ENCODE measurements at places on chromosomes 4 and X.

- DNase-seq: no peak
These were observed 44.9 kb downstream of the SH3RF1 start for GRCh38 chr4:169225812-169226211.

GRCh38 chr4:152643153-152644035 is 36.4 kb downstream of the TMEM154 start:
- DNase-seq: no peak

DNA sequence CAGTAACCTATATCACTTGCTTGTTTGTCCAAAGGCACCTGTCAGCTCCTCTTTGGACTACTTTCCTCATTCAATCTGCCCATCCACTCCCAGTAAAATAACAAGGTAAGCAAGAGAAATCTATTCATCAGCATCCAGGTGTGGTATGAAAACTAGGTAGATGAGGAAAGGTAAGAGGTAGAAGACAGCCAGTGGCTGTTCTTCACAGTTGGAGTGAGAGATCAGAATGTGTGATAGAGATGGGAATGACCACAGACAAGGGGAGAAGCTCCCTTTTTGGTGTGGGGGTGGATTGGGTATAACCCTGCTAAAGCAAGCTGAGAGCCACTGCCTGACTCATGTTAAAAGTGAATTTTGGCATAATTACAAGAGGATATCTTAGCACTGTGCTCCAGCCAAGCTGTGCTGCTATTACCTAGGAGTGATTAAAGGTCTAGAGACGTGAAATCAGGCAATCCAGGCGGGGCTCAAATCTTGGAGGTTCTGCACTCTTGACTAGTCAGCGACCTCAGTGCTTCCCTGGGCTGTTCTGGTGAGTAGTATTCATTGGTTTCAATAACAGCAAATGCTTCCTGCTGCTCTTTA is 28.1 kb upstream of the RASL11B start:
- no peak for DNase-seq

DNA sequence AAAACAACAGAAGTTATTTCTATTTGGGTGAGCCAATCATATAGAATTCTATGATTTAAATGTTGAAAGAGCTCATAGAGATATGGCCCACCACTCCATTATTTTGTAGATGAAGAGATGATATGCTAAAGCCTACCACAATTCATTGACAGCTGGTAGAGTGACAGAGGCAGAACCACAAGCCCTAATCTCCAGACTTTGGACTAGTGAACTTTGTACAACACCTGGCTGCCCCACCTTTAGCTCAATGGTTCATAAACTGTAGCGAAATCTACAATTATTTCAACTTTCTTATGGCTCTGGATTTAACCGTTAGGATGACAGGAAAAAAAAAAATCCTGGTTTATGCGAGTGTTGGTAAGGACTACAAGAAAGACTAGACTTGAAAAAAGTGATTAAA is 50.9 kb downstream of the PRKG2 start:
- DNase-seq: no peak

GRCh38 chr4:183576701-183577404 is 72.0 kb downstream of the ING2 start:
- DNase-seq: no peak

- DNase-seq: no peak
These were observed 1115.4 kb downstream of the STPG2 start for GRCh38 chr4:97027728-97028410.

DNA sequence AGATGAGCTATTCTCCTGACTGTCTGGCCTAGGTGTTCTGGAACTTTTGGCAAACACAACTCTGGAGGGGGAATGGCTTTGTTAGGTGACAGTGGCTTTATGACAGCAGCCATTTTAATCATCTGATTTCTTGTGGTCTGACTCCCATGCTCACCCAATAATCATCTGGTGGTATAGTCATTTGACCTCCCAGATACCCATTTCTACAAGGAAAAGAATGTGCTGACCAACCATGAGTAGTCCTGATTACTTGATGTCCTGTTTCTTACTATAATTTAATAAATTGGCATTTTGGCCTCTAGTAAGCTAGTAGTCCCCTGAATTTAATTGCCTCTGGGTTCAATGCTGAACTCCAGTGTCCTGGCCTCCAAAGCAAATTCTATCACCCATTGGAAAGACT is 109.9 kb upstream of the DUSP21 start:
- DNase-seq: no peak

DNA sequence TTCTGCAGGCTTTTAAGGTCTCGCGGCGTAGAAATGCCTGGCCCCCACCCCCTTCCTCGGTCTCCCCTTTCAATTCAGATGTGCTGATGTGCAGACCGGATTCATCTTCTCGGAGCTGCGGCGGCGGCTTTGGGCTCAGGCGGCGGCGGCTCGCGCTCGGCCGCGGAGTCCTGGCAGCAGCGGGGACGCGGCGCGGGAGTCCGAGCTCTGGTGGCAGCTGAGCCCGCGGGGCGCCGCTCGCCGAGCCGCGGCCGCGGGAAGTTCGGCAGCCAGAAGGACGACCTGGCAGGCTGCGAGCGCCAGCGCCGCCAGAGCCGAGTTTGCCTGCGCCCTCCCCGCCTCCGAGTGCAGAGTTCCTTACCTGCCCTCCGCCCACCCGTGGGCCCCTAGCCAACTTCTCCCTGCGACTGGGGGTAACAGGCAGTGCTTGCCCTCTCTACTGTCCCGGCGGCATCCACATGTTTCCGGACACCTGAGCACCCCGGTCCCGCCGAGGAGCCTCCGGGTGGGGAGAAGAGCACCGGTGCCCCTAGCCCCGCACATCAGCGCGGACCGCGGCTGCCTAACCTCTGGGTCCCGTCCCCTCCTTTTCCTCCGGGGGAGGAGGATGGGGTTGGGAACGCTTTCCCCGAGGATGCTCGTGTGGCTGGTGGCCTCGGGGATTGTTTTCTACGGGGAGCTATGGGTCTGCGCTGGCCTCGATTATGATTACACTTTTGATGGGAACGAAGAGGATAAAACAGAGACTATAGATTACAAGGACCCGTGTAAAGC is 448 bp downstream of the TLL1 start:
- peak; percentile 23 for DNase-seq

DNA sequence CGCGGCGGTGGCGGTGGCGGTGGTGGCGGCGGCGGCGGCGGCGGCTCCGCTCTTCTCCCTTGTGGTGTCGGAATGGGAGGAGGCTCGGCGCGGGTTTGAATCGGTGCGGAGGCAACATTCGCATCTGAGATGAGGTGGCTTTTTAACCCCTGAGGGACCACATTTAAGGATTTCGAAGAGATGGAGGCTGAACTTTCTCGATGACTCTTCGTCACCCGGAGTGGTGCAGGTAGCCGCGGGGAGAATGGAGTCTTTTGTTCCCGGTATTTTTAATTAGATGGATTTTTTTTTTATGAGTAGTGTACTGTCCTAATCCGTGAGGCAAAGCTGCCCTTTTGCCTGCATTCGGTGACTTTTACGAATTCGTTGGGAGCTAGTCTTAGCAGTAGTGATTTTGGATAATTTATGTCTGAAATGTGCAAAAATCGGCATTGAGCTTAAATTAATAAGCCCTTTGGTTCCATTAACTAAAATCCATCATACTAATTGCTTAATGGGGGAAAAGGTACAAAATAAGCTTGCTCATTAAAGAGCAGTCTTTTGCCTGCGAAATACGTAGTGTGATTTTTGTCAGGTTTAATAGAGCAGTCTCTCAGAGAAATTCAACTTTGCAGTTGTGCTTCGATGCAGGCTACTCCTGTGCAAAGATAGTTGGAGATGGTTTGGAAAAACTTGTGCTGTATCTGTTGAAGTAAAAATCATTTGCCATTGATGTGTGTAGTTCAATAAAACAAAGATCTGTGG is 206.2 kb downstream of the TENM3 start:
- no peak for DNase-seq

DNA sequence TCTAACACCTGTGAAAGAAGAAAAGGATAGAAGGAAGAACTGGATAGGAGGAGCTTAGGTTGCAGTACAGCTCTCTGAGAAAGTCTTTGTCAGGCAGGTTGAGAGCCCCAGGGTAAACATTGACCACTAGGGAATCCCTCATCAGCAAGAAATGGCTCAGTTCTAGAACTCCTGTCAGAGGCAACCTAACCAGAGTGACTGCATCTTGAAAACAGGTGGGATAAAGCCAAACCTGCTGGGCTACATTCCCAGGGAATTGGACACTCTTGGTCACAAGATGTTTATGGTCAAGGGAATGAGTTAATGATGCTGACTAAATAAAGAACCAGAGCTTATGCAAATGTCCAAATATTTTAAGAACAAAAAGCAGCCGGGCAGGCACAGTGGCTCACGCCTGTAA is 108.3 kb upstream of the MED14 start:
- no peak for DNase-seq

- no peak for DNase-seq
These were observed 9.8 kb downstream of the EREG start for GRCh38 chr4:74374561-74375327.

- DNase-seq: no peak
These were observed 13.2 kb upstream of the SYTL5 start for GRCh38 chrX:37993176-37993575.

DNA sequence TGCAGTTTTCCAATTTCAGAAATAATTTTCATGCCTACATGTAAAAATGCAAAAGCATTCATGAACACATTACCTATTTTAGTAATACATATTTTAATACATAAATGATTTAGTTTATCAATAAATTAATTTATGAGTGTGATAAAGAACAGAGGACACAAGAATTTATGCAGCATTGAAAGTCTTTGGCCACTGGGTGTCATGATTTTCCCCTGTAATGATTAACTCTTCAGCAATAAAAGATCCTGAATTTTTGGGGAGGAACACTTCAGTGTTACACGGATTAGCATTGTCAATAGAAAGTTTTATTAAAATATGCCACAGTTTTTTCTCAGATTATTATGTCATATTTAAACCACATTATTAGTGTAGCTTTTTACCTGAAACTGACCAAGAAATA is 8.6 kb upstream of the VCX2 start:
- no peak for DNase-seq

- DNase-seq: no peak
These were observed 770 bp downstream of the SMAD1 start for GRCh38 chr4:145482209-145483037.

GRCh38 chr4:53937918-53938317 is 126.5 kb downstream of the CHIC2 start:
- no peak for DNase-seq

GRCh38 chr4:152372444-152372843 is 163.4 kb downstream of the FBXW7 start:
- DNase-seq: no peak

DNA sequence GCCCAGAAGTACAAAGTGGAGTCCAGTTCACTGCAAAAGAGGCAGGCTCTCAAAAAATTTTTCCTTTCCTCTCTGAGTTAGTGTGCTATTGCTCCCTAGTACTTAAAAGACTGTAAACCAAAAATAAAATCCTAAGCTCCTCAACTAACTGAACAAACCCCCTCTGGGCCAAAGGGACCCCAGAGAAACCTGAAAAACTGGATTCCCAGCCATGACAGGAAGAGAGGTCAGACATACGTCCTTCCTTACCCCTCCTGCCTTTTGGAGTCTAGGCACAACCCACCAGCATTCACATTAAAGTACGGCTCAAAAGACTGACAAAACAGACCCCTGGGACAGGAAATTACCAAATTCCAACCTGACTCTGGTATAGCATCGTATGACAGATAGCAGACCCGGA is 957.9 kb upstream of the PRKX start:
- no peak for DNase-seq

DNA sequence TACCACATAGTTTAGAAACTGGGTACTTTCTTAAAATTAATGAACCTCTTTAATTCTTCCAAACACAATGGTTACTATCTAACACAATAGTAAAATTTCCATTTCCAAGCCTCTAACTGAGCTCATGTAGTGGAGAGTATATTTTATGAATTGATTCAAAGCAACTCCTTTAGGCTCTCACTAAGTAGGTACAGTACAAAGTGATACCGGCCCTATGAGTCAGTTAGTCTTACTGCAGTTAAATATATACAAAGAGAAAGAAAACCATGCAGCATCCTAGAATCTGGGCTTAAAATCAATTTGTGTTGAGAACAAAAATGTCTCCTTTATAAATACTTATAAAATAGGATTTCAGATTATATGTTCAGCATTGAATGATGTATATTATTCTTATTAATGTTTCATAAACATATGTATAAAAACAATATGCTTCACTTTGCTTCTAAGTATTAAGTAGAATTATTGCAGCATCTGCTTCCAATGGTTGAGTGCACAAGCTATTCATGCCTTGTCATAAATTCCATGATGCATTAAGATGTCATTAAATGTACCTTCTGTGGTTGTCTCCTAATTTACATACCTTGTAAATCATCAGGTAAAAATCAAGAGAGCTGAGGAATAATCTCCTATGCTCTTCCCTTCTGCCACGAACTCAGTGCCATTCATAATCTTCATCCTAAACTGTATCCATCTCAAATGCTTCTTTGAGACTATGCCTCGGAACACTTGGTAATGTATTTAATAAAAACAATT is 1037.8 kb downstream of the STPG2 start:
- DNase-seq: peak; percentile 7
